Trophoblast cell (in vitro differentiated cells and primary cell): ENCODE measurements at places on chromosomes 6 and 20.

GRCh38 chr6:34575326-34575725 is 19.2 kb upstream of the SPDEF start:
- DNase-seq: no peak

- DNase-seq: no peak
Measured at GRCh38 chr20:12928755-12929401, 79.9 kb upstream of the SPTLC3 start.

GRCh38 chr20:41299899-41300298 is 17.6 kb downstream of the ZHX3 start:
- no peak for DNase-seq

DNA sequence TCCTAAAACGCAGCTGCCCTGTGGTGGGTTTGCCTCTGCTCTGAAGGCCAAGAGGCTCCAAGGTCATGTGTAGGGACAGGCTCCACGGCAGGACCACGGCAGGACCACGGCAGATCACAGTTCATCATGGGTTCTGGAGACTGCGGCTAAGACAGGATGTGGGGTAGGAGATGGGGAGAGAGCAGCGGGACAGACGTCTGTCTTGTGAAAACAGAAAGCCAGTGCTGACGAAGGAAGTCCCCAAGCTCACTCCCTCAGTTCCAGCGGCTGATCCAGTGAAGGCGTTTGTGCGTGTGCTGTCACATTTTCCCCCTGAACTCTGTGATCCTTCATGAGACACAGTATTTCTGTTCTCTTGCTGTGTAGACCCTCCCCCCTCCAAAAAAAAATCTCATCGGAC is 67.9 kb upstream of the PTGIS start:
- DNase-seq: no peak

DNA sequence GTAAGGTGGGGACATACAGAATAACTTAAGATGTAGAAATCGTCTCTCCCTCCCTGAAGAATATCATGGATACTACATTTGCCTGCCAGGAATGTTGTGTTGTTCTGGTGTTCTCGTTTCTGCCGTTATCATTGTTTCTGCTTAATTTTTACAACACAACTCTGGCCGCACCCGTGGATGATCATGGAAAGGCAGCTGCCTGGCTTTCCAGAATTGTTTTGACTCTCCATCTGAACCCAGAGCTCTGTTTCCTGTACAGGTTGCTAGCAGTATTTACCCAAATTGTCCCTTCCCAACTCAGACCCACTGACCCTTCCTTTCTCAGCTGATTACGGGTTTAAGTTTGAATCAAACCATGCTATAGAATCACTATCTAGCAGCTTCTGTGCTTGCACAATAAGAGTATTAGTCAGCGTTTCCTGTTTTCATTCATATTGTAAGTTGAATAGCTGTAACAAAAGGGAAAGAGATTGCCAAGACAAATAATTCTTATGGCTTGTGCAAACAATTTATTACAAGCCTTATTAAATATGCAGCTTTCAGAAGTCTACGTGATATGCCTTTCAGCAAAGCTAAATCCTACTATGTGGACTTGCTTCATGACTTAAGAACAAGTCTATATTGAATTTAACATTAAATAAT is 139.0 kb downstream of the MTHFD1L start:
- peak; percentile 9 for DNase-seq

GRCh38 chr6:114052141-114052540 is 81.2 kb upstream of the HDAC2 start:
- DNase-seq: no peak

GRCh38 chr6:8108031-8108660 is 5.8 kb upstream of the EEF1E1 start:
- no peak for DNase-seq

DNA sequence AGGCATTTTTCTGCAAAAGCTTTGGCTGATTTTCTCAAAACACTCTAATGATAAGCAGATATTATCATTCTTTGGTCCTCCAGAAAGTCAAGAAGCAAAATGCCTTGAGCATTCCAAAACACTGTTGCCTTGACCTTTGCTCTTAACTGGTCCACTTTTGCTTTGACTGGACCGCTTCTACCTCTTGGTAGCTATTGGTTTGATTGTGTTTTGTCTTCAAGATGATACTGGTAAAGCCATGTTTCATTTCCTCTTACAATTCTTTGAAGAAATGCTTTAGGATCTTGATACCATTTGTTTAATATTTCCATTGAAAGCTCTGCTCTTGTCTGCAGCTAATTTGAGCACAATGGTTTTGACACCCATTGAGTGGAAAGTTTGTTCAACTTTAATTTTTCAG is 35.6 kb upstream of the SDHAF4 start:
- no peak for DNase-seq
